ENCODE measurements at places on chromosomes 6 and 20.

DNA sequence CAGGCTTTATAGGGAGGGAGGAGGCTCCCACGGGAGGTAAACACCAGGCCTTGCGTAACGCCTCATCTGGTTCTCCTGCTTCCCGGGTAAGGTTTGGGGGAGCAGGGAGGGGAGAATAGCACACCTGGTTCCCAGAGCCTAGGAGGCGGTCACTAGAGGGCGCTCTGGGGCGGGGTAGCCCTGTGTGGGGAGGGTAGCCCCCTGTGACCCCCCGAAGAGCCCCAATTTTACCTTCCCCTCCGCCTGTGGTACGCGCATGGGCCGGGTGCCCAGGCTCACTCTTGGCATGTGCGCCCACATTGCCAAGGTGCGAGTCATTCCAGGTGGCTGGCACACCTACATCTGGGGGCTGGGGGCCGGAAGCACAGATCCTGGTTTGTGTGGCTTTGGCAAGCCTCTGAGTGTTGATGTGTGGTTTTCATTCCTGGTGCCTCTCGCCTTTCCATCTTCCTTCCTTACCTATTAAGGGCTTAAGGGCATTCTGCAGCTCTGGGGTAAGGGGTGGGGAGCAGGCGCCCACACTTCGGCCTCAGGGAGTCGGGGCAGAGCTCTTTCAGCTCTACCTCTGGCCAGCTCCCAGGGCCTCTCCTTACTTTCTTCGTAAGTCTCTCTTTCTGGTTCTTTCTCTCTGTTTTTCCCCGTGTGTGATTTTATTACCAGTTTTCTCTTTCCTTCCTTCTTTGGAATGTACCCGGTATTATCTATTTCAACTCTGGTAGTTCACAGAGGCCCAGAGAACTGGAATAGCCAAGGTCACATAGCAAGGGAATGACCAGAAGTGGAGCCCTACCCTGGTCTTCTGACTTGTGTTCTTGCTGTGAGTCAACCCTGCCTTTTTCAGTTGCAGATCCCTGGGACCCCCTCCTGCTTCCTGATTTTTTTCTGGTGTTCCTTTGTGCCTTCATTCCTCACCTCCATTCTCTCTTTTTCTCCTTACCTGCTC, 492 bp upstream of the RNF39 start:
- DNase-seq: no peak

DNA sequence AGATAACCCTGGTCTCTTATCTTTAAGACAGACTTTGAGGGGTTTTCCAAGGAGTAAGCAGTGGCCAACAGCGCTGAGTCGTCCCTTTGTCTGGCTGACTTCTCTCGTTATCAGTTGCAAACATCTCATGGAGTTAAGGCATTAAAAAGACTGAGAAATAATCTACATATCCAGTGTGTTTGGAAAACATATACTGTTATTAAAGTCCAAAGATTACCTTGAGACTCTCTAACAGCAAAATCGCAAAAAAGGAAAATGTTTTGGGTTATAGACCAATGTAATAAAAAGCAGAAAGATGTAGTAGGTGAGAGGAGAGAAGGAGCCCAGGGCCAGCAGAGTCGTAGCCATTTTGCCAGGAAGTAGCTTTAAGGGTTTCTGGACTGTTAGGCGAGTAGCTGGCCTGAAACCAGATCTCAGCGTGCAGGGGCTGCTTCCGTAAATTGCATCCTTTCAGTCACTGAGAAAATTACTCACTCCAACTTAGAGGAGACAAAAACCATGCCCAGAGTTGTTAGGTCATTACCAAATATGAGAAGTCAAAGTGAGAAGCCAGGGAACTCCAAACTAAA, 24.6 kb downstream of the MYLK4 start:
- no peak for DNase-seq

DNA sequence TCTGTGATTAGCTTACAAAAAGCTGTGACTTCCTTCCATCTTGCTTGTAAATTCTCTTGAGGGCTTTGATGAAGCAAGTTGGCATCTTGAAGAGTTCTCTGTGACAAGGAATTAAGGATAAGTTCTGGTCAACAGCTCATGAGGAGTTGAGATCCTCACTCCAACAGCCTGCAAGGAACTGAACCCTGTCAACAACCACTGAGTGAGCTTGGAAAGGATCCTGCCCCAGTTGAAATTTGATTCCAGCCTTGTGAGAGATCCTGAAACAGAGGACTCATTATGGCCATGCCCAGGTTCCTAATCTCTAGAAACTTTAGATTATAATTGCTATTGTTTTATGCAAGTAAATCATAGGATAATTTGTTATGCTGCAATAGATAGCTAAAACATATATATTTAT, 133.7 kb downstream of the PTCHD4 start:
- DNase-seq: no peak

GRCh38 chr20:18831830-18832499, 18.4 kb downstream of the SCP2D1 start:
- no peak for DNase-seq

DNA sequence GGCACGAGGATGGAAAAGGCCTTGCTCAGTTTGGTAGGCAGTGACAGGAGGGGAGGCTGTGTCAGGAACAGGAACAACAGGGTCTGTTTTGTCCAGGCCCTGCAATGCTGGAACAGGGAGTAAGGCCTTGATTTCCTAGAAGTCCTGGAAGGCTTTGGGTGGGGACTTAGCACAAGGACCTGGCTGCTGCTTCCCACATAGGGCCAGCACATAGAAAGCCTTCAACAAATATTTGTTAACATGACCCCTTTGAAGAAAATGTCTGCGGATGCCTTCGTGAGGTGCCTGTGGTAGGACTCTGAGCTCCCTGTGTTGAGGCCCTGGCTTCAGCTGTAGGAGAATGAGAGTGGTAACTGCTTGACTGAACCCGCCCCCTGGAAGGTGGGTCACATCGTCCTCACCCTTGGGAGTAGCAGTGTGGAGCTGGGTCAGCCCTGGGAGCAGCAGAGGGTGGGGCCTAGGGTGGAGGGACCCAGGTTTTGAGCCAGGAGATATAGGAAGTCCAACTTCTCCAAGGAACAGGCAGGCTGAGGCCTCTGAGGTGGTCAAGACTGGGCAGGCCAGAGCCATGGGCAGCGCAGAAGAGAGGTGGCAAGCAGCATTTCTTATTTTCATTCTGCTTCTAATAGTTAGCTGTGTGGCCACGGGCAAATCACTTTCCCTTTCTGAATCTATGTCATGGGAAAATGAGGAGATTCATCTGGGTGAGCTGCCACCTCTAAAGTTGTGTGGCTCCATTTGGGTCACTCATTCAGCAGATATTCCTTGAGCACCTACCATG, 50.0 kb downstream of the CNBD2 start:
- DNase-seq: no peak

DNA sequence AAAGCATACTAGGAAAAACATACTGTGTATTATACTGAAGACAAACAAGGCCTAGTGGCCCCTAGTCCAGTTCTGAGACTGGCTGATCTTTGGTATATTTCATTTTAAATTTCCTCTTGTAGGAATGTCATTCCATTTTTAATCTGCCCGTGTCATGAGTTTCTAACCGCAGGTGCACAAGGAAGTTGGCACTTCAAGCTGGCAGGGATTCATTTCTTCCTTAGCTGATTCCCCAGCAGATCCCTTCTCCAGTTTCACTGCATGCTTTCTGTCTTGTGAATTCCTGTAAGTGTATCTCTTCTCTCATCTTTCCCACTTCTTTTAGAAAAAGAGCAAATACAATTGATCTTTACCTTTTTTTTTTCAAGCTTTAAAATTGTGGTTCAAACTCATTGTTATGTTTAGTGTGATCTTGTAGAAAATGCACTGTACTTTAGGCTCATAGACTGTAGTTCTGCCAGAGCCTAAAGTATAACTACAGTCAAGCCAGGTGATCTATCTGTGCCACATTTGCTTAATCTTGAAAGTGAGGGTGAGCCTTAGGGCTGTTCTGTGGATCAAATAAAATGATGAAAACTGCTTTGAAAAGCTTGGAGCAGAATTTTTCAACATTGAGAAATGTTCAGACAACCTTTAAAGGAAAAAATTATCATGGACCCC, 37.0 kb downstream of the RNF217 start:
- DNase-seq: no peak

- DNase-seq: no peak
Measured at GRCh38 chr6:107620732-107621131, 130.8 kb downstream of the SOBP start.

- no peak for DNase-seq
Measured at GRCh38 chr6:66568271-66568670, 861.2 kb upstream of the EYS start.

- no peak for DNase-seq
Measured at GRCh38 chr6:96939007-96939805, 14.7 kb downstream of the KLHL32 start.

DNA sequence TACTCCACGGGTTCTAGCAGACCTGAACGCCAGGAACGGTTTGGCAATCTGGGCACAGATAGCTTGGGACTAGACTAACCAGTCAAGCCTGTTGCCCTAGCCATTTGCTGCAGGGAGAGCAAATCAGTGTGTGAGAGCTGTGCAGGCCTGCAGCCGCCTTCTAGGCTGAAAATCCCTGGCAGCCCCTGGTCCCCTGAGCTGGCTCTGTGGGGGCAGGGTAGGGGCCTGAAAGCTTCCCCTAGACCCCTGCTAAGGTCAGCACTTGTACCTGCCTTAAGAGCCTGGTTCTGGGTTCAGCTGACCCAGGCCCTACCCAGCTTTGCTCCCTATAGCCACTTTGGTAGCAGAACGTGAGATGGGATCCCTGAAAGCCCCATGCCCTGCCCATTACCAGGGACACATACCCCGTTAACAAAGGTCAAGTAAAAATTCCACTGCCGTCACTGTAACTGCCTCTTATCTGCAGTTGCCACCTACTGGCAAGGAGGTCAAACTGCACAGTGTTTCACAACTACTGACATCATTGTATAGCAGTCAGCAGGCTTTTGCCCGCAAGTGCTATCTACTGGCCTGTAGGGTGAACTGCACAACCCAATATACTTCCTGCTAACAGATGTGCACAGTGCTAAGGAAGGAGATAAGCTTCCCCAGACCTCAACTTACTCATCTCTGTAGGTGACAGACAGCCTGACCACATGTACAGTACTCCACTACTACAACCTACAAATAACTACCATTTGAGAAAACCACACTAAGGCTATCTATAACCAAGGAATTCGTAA, 95.1 kb upstream of the OLIG3 start:
- no peak for DNase-seq
